GM19239 (cell line): ENCODE measurements at places on chromosomes 7 and 10.

DNA sequence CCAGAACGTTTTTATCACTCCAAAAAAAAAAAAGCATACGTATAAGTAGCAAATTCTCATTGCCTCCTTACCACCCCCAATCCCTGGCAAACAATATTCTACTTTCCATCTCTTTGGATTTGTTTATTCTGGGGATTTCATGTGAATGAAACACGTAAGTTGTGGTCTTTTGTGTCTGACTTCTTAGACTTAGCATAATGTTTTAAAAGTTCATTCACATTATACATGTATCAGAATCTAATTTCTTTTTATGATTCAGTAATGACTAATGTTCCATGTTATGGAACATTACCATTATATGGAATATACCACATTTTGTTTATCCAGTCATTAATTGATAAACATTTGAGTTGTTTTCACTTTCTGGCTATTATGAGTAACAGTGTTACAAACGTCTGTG is 12.5 kb upstream of the KLHL7 start:
- DNase-seq: no peak

- no peak for DNase-seq
Measured at GRCh38 chr7:134101716-134102115, 25.4 kb upstream of the LRGUK start.

- DNase-seq: no peak
Measured at GRCh38 chr10:31756101-31756728, 172.4 kb downstream of the ARHGAP12 start.

GRCh38 chr7:21084286-21084685 is 297.6 kb upstream of the SP8 start:
- no peak for DNase-seq

GRCh38 chr7:47428052-47428767 is 153.7 kb downstream of the TNS3 start:
- no peak for DNase-seq

- no peak for DNase-seq
Measured at GRCh38 chr10:102523250-102524029, 19.7 kb downstream of the SUFU start.

- no peak for DNase-seq
Measured at GRCh38 chr10:116779076-116779687, 36.8 kb upstream of the HSPA12A start.

- no peak for DNase-seq
Measured at GRCh38 chr10:60717852-60718251, 60.4 kb upstream of the CDK1 start.

DNA sequence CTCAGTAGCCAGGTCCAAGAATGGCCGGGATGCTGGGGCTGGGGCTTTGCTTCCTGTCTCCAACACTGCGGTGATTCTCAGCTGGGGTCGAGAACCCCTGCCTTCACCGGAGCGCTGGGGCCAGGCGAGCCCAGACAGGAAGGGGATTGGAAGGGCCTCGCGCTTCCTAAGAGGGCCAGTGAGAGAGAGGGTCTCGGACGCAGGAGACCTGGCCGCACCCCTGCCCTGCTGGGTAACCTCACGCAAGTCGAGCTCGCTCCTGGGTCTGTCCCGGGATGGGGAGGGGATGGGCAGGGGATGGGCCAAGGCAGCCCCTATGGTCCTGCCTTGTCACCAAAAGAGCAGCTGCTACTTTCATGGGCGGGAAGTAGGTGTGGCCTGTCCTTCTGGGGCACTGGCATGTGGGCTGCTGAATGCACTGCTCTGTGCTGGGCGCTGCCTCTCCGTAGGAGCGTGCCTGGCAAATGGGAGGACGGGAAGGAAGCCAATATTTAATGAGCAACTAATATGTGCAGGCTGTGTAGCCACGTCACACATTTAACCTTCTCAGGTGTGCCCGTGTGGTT is 20.0 kb downstream of the KCNK18 start:
- DNase-seq: no peak

GRCh38 chr10:97999066-97999922 is 31.1 kb downstream of the CRTAC1 start:
- DNase-seq: no peak

GRCh38 chr7:20831451-20831850 is 44.8 kb upstream of the SP8 start:
- DNase-seq: no peak

- DNase-seq: no peak
Measured at GRCh38 chr7:67631476-67631875, 634.8 kb downstream of the TYW1 start.

GRCh38 chr10:99966306-99966705 is 43.4 kb downstream of the DNMBP start:
- DNase-seq: no peak

- no peak for DNase-seq
Measured at GRCh38 chr7:140857048-140857447, 67.7 kb downstream of the BRAF start.

- no peak for DNase-seq
Measured at GRCh38 chr7:20945451-20945850, 158.8 kb upstream of the SP8 start.
